ENCODE measurements at places on chromosomes 7 and 10.

DNA sequence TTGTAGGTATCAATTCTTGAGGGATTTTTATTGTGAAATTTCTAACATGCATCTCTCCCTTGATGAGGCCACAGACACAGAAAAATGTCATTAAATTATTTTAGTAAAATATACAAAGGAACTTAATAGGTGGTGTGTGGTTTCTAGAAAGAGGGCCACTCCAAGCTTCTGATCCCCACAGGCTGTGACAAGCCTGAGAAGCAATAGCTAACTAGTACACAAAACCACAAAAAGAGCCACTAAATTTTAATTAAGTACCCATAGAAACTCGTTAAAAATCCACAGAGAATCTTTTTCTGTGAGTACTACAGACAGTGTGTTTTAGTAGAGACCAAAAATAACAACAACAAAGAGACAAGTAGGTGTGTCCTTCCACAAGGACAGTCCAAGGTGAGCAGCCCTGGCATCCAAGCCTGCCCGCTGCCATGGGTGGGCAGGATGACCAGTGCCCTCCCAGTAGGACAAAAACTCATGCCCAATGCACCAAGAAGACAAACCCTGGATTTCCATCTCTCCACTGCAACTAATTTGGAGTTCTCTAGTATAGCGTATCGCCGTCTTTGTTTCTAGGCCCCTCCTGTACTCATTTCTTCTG lies 81.0 kb downstream of the RNF216 start:
- DNase-seq, result no peak

GRCh38 chr7:124086843-124087242 lies 54.0 kb upstream of the TMEM229A start:
- no peak for DNase-seq

DNA sequence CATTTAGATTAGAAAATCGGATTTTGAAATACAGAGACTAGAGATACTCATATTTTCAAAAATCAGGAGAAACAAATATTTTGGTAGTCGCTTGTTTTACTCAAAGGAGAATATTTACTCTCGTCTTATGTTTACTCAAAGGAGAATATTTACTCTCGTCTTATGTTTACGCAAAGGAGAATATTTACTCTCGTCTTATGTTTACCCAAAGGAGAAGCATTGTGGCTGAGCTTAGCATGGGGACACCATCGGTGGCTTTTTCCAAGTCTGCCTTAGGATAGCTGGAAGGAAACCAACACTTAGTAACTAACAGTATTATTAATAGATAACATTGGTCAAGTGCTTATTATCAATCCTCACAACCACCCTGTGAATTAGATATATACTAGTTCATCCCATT lies 71.8 kb downstream of the SNX10 start:
- DNase-seq, result no peak

- DNase-seq, result peak; percentile 61
These were observed 362.5 kb upstream of the ZMIZ1 start for GRCh38 chr10:78706256-78706655.

DNA sequence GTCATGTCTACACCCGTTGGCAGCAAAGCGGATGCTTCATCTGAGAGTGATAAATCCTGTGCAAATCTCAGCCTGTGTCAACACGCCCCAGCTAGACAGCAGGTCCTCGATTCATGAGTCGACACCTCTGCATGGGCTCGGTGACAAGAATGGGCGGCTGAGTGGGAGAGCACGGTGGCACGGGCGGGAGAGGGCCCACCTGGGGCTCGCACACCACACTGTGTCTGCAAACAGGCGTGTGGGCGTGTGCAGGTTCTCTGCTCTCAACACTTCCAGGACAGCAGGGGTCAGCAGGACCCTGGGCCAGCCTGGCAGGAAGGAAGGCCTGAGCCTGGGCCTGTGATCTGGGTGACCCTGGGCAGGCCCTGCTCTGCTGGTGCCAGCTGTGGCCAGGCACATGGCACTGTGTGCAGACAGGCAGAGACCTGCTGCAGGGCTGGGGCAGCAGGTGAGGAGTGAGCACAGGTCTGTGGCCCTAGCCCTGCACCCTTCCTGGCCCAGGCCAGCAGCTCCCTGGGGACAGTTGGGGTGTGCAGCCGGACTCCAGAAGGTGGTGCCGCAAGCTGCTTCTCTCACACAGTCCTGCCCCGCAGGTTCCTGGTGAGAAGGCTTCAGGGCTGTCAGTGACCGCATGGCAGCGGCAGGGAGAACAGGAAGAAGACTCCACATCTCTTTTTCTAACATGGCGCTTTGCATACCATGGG lies 216.4 kb downstream of the ELFN1 start:
- DNase-seq, result no peak

Measured in fibroblast of skin of right biceps (primary cell).